ENCODE measurements at places on chromosomes 6 and 20. TPM values are rescaled to one million over a fixed set of nuclear protein-coding genes. Genes with fewer than 3 reads are reported as not detected.

GRCh38 chr20:31547017-31547675 is 32.9 kb downstream of the HM13 start:
- peaks cover 43% of the 10 kb centered on the region for H3K36me3 ChIP-seq
- H3K27me3 ChIP-seq: no peaks in the 10 kb centered on the region
- H3K27ac ChIP-seq: peak overlapping the region; percentile 87
- DNase-seq: peak; percentile 86
- H3K4me3 ChIP-seq: peak overlapping the region; percentile 53

DNA sequence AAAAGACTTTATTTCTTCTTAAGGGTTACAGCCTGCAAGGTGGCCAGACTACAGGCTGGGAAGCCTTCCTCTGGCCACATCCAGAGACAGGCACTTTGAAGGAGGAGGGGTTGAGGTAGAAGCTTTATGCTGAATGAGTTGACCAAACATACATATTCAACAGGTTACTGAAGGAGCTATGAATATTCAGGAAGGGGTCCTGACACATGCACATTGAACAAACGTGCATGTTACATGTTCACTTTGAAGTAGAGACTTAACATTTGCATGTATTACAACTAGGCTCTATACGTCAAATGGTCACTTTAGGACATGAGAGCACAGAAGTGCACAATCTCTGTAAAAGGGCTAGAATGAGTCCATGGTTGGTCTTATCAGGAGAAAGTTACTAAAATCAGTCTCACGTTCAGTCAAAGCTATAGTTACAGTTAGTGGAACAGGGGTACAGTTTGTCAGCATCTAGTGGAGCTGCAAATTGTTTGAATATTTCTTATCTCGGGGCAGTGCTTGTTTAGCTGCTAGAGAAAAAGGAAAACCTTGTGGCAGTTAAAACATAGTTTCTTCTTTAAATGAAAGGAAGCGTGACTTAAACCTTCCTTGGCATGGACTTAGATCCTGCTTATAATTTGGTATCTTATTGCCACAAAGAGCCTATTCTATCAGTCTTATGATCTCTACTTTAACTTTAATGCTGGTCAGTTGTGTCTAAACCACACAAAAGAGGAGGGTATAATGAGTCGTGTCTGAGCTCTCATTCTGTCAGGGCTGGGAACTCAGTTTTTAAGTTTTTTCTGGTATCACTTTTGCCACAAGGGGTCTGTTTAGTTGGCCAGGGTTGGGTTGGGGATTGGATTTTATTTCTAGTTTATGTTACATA is 4.6 kb upstream of the ZSCAN9 start:
- no peak overlapping the region for H3K27ac ChIP-seq
- DNase-seq: no peak
- peaks cover 21% of the 10 kb centered on the region for H3K4me1 ChIP-seq
- H3K4me3 ChIP-seq: no peak overlapping the region

DNA sequence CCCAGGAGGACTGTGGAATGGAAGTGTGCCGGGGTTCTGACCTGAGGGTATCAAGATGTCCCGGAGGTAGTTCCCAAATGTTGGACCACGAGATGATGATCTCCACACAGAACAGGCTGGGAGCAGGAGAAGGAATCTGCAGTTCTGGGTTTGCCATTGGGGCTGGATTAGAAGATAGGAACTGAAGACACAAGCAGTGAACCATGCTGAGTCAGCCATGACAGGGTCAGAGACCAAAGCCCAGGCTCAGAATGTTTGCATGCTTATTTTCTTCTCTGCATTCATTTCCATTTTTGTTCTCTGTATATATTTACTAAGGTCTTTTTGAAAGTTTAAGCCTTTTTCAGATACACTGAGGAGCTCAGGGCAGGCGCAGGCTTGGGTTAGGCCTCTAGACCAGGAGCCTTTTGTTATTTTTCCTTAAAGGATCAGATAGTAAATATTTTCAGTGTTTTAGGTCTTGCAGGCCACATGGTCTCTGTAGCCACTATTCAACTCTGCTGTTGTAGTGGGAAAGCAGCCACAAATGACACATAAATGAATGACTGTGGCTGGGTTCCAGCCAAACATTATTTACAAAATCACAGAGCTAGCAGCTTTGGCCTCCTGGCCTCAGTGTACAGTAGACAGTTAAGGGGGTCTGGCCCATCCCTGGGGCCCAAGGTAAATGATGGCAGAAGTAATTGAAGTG is 28.5 kb downstream of the SLC35D3 start:
- no peaks in the 10 kb centered on the region for H3K27me3 ChIP-seq
- H3K4me1 ChIP-seq: no peaks in the 10 kb centered on the region
- no peaks in the 10 kb centered on the region for H3K36me3 ChIP-seq
- no peak overlapping the region for H3K27ac ChIP-seq
- no peak overlapping the region for H3K4me3 ChIP-seq

DNA sequence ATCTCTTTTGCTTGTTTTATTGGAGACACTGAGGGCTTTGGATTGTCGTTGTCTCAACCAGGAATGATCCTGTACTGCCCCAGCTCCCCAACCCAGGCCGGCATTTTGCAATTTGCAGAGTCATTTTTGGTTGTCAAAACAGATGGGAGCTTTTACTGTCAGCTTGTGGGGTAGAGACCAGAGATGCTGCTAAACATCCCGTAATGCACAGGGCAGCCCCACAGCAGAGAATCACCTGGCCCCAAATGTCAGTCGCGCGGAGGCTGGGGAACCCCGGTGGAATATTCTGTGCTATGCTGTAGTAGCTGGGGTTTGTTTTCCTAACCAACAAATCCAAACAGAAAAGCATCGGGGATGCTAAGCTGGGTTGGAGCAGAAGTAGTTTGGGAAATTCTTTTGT is 99.7 kb downstream of the TSHZ2 start:
- no peak overlapping the region for H3K27ac ChIP-seq
- H3K27me3 ChIP-seq: no peaks in the 10 kb centered on the region
- H3K4me3 ChIP-seq: no peak overlapping the region
- no peak for DNase-seq

DNA sequence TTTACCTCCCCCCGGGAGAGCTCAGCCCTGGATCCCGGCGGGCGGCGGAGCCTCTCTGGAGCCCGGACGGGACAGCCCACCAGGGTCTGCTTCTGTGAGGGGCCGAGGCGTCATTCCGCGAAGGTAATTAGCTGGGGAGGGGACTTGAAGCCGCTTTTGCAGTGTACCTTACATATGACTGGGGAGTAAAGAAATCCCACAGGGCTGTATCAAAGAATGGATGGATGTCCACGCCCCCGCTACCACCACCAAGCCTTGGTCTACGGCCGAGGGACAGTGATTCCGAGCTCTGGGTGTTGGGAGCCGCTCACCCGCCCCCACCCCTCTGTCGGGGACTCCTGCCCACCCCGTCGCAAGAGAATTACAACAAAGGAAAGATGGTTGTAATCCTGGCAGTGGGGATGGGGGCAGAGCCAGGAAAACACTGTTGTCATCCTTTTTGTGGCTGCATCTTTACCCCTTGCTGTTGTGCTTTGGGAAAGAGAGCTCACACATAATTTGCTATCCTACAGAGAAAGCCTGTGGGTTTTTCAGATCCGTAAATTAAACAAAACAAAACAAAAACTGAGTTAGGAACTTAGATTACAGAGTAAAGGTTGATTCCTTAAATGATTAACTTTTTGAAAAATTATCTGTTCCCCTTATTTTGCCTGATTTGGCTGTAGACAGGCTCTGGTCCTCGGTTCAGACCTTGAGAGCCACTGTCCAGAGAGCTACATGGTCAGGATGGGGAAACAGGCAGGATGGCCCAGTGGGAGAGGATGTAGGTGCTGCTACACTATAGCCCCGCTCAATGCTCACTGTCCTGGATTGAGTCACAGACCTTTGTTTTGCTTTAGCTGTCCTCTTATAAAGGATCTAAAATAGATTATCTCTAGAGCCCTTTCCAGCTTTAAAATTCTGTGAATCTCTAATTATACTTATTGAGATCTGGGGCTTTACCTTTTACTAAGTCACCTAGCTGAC is 997 bp upstream of the FBXO30 start:
- H3K36me3 ChIP-seq: no peaks in the 10 kb centered on the region
- H3K4me3 ChIP-seq: peak overlapping the region; percentile 67
- H3K27ac ChIP-seq: peak overlapping the region; percentile 93
- DNase-seq: no peak

PRSS35 gene
- total RNA-seq: 6.4 TPM

NKX2-4 gene
- total RNA-seq: not detected

PDE10A gene
- total RNA-seq: 3.5 TPM

MAFB gene
- 4.5 TPM for total RNA-seq

All from stomach (tissue), 19 donors.